ENCODE measurements at places on chromosomes 1 and 21.

DNA sequence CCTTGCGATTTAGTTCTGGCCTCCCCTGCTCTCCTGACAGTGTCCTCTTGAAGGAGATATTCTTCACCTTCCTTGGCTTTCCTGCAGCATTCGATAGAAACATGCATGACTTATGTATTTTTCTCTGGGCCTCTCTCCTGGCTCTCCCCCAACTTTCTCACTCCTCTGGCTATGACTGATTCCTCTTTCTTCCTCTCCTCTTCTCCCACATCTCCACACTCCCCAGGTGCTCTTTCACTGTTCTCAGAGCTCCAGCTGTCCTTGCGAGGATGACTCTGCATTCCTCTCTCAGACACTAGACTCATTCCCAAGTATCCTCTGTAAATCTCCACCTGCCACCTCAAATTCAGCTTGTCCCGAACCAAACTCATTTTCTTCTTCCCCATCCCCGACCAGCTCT, 18.0 kb downstream of the LRRC42 start:
- no peak for DNase-seq

DNA sequence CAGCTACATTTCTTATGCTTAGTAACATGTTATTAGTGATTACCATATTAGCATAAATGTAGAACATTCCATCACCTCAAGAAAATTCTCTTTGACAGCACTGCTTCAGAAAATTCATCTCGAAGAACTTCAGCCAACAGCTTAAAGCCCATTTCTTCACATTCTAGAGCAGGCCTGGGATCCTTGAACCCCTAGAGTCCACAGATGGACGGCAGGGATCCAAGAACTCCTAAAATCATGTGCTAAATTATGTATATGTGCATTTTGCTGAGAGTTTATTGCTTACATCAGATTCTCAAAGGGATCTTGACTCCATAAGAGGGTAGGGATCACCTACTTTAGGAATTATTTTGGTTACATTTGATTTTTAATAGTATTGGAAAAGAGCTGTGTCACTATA, 76.2 kb upstream of the TEKT2 start:
- DNase-seq: no peak

DNA sequence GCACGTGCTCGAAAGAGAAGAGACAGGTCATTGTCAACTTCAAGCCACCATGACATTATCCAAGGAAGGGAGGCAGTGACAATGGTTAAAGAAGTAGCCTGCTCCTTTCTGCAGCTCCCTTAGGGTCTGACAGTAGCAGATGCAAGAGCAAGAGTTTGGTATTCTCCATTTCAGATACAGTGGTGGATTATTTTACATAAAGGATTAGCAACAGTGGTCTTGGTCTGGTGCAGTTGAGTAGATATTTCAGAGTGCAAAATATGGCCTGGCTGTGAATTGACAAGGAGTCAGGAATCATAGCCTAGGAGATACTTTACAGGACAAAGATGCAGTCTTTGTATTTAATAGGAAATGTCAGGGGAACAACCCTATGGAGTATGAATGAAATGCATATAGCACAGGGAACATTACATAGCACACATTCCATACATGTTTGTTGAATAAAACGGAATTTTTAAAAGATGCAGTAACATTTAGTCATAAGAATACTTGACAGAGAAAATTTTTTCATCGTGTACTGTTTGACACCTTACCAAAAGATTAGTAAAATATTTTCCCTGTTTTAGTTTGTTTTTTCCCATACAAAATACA, 41.8 kb downstream of the CHRM3 start:
- no peak for DNase-seq

DNA sequence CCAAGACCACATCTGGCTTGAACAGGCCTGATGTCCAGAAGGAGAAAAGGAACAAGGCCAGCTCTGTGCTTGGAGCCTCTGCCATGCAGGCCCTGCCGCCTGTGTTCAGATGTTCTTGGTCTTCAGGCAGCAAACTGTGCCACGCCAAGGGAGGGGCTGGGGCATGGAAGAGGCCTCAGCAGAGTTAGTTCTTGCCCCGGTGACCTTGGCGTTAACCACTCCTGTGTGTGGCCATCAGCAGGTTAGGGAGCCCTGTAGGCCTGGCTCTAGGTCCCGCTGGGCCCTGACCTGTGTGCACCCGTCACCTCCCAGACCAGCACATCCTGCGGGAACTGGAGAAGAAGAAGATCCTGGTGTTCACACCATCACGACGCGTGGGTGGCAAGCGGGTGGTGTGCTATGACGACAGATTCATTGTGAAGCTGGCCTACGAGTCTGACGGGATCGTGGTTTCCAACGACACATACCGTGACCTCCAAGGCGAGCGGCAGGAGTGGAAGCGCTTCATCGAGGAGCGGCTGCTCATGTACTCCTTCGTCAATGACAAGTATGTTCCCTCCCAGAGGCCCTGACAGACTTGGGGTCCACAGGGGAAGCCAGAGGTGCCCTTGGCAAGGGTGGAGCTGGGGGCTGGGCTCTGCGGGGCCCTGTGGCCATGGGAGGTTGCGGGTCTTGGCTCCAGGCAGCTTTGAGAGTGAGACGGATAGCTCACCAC, 7.1 kb downstream of the ZC3H12A start:
- DNase-seq: no peak

- no peak for DNase-seq
These were observed 86.4 kb downstream of the PLXNA2 start for GRCh38 chr1:208157769-208158168.

GRCh38 chr1:9351654-9352271, 59.1 kb downstream of the SPSB1 start:
- no peak for DNase-seq

GRCh38 chr1:101371259-101371658, 134.4 kb downstream of the S1PR1 start:
- DNase-seq: no peak

- DNase-seq: no peak
These were observed 183.6 kb upstream of the BEND5 start for GRCh38 chr1:48960320-48960719.

- DNase-seq: no peak
These were observed 143.9 kb upstream of the HMGB4 start for GRCh38 chr1:33719771-33720670.

DNA sequence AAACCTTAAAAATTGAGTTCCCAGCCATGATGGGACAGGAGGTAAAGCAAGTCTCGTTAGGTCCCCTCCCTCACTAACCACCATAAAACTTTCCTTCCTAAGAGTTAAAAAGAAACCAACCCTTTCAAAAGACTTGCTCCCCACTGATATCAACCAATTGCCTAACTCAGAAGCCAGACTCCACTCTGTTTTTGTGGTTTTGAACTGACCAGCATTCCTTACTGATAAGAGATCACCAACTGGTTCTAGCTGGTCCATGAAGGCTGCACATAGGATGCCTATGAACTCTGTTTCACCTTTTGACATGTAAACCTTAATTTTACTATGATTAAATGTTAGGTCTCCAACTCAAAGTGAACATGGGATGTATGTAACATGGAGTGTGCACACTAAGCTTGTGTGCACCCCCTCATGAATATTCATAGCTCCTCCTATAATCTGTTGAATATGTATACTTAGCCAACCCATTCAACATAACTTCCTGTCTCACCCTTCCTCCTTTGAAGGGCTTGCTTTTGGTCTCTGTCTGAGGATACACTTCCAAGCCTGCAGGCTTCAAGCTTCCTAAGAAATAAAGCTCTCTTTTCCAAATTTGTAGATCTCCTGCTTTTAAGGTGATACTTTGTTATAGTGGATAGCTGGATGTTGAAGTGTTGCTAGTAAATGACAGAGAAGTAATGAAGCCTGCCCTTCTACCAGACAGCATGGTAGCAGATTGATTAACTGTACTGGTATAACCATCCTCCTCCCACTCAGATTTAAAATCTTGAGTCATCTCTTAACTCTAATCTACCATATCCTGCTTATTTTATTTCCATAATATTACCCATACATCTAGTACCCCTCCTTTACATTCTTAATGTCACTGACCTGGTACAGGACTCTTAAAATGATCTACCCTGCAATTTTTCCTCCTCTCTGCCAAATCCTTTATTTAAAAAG, 95.6 kb downstream of the ZNF644 start:
- no peak for DNase-seq

GRCh38 chr1:159872891-159873290, 10.4 kb upstream of the VSIG8 start:
- no peak for DNase-seq

- DNase-seq: no peak
These were observed 26.4 kb downstream of the DENND2D start for GRCh38 chr1:111174070-111174469.

DNA sequence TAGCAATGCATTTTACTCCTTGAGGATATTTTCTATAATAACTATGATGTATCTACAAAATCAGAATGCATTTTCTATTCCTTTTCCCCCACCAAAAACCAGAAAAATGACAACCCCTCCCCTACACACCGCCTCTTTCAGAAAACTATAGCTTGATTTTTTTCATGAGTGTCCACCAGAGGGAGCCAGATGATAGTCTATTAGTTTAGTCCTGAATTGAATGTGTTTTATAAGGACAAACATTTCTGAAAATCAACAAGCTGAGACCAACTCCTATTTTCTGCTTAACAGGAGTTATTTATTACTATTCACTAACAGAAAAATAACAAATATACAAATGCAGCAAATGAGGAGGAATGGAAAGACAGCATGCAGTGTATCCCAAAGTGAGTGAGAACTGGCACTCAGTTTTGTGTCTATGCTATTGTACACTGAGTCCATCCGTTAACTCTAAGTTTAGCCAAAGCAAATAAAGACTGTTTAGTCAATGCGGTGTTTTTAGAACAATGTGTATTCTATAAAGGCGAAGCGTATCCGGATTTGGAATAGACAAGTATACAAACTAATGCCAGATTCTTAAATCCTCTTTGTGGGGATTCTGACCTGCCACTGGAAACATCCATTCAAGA, 182.6 kb downstream of the VAV3 start:
- no peak for DNase-seq

GRCh38 chr1:211135342-211135950, 1.5 kb upstream of the KCNH1 start:
- DNase-seq: no peak

- DNase-seq: no peak
These were observed 580.7 kb upstream of the ADGRL4 start for GRCh38 chr1:79587229-79587628.

DNA sequence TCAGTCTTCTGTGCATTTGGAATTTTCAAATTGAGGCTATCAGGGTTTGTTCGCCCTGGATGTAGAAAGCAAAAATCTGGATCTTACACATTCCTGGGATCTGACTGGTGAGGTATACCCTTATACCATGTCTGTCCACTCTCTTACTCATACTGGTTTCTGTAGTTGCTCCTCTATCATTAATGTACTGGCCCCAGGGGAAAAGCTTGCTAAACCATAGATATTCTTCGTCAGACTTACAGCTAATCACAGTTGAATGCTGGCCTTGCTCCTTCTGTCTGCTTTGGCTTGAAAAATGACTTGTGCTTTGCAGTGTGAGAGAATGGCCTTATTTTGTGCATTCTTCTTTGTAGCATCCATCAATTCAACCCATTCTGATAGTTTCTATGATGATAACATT, 30.5 kb downstream of the TBCE start:
- DNase-seq: no peak

GRCh38 chr1:240843798-240844197, 231.8 kb upstream of the GREM2 start:
- no peak for DNase-seq

- DNase-seq: no peak
These were observed 23.2 kb downstream of the CRCT1 start for GRCh38 chr1:152537496-152537895.

GRCh38 chr1:46797696-46798470, 963 bp upstream of the CYP4B1 start:
- no peak for DNase-seq

- no peak for DNase-seq
These were observed 402.5 kb downstream of the PTPRC start for GRCh38 chr1:199041173-199041914.

DNA sequence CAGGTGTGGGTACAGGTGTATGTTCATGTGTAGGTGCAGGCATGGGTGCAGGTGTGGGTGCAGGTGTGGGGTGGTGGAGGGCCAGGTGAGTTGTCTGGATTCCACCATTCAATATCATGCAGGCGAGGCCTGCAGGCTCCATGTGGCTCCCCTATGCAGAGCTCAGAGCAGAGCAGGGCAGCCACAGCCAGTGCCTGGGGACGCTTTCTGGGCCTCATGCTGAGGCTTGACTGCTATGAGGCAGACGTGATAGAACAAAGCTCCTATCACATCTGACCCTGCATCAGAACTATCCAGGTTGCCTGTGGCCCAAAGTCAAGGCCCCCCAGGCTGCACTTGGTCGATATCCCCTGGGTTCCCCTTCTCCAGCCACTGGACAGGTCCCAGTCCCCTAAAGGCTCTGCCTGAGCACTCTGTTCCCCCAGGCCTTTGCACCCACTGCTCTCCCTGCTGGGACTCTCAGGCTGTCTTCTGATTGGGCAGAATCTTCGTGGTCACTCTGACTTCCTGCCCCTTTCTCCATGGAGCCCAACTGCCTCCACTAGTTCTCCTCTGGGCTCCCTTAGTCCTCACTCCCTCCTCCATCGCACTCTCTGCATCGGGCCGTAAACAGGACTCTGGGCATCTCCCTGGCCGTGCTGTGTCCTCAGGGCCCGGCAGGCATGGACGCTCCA, 78.6 kb upstream of the ACTL8 start:
- no peak for DNase-seq

GRCh38 chr1:195898373-195898772, 709.9 kb downstream of the KCNT2 start:
- no peak for DNase-seq

- DNase-seq: no peak
These were observed 13.3 kb downstream of the SPSB1 start for GRCh38 chr1:9306006-9306405.

DNA sequence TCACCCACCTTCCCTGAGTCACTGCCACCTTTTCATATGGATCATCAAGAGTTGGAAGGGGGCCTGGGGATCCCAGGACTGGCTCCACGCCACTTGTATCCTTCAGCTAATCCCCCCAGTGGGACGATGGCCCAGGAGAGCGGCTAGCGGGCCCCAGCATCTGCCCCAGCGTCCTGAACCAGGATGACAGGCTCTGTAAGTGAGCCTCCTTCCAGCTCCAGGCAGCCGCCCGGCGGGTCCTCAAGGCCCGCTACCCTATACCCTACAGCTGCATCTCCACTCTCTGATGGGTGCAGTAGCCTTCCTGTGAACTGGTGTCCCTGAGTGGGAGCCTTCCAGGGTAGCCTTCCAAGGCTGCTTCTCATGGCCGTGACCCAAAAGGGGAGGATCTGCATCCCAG, 183.1 kb downstream of the ATG4C start:
- DNase-seq: no peak

- DNase-seq: no peak
These were observed 18.3 kb upstream of the C1orf53 start for GRCh38 chr1:197884173-197884572.

All from cortex of kidney (tissue), 1 donor.